Substantia nigra (tissue), 51 donors: ENCODE measurements at places on chromosomes 5 and 9.

DNA sequence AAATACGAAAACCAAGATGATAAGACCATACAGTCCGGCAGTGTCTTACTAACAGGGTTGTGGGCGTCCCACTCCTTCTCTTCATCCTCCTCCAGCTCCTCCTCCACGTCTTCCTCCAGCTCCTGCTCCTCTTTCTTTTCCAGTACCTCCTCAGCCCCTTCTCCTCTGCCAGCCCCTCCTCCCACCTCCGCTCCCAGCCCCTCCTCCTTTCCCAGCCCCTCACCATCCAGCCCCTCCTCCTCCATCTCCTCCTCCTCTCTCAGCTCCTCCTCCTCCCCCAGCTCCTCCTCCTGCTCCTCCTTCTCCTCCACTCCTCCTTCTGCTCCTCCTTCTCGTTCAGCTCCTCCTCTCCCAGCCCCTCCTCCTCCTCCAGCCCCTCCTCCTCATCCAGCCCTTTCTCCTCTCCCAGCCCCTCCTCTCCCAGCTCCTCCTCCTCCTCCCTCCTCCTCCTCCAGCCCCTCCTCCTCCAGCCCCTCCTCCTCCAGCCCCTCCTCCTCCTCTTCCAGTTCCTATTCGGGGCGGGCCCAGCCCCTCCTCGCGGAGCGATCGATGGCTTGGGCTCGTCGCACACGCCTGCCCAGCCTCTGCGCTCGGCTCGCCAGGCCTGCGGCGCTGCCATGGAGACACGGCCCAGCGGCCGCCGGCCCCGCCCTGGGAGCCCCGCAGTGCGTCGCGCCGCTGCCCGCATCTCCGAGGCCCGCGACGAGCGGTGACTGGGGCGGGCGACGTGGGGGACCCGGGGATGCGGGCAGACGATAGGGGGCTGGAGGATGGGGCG, at the start of gene BRD3OS:
Gene BRD3OS, plus strand, starts transcription at position 654 of the 778 bp plus-strand sequence. CDS start 1,267 bp downstream, outside the sequence.
- DNase-seq = peak; percentile 99

GRCh38 chr9:20835377-20836286, 151.6 kb downstream of the FOCAD start:
- no peak for DNase-seq

- DNase-seq = no peak
Observed at GRCh38 chr5:163563112-163563511, 57.7 kb downstream of the MAT2B start.

DNA sequence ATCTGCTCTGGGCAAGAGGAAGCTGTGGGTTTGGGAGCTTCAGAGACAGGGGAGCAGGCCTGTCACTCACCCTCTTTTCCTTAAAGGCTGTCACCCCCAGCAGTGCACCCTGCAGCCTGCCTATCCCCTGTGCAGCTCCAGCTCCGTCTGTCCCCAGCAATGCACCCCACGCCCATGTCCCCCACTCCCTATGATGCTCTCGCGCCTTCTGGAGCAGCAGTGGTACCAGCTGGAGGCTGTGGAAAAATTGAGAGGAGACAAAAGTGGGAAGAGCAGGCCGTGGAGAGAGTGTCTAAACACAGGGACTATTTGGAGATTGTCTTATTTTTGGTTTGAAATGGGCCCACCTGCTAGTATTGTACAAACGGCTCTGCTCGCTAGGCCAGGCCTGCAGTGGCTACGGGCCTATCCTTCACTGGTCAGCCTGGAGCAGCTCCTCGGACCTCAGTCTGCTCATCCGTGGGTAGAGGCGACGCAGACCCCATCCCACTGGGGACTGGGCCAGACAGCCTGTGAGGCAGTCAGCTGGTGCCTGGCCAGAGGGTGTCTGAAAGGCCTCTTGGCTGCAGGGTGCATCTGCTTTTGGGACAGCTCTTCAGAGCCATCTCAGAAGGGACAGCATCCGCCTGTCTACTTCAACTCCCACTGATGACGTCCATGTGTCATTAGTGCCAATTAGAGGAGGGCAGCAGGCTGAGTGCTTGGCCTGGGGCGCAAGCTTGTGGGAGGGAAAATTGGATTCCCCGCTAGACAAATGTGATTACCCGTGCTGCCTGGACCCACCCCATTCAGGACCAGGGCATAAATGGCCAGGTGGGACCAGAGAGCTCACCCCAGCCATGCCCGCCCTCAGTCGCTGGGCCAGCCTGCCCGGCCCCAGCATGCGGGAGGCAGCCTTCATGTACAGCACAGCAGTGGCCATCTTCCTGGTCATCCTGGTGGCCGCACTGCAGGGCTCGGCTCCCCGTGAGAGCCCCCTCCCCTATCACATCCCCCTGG, at the start of gene DBH:
Gene DBH, plus strand, starts transcription at position 831 of the 999 bp plus-strand sequence. Its CDS starts 9 bp downstream, at position 840.
- no peak for DNase-seq

DNA sequence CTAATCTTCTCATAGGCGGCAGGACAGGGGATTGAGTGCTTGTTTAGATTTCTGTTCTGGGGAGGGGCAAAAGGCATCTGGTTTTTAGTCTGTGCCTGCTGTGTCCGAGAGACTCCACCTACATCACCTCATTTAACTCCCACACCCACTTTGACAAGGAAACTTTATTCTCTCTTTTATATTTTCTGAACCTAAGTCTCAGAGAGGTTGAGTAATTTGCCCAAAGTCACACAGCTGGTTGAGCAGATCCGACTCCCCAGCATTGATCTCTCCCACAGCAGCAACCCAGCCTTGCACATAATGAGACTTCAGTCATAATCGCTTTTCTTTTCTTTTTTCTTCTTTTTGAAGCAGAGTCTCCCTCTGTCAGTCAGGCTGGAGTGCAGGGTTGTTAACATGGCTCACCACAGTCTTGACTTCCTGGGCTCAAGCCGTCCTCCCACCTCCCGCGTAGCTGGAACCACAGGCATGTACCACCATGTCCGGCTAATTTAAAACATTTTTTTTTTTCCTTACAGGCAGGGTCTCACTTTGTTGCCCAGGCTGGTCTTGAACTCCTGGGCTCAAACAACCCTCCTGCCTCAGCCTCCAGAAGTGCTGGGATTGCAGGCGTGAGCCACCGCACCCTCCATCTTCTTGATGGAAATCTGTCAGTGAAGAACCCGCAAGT, 36.5 kb upstream of the ANKRD33B start:
- no peak for DNase-seq

DNA sequence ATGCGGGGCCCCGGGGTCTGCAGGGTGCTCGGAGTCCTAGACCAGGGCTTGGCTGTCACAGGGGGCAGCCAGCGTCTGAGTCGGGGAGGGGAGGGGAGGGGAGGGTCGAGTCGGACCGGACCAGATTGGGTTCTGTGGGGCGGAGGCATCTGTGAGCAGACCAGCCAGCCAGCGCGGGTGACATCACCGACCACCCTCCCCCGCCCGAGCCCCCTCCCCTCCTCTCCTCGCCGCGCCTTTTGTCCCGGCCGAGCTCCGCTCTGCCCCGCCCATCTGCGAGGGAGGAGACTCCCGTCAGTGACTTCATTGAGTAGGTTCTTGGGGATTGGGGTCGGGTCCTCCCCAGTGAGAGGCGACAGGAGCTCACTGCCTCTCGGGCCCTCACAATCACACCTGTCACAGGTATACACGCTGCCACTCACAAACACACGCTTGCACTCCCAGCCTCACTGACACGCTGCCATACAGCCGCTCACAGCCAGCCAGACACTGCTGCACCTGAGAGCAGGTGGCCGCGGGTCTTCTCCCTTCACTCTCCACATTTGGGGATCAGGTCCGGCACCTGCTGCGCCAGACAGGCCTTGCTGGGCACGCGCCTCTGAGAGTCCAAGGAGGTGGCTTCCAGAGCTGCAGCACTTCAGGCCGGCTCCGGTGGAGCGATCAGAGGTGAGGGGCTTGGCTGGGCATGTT, 546 bp downstream of the DNAJB5 start:
- peak; percentile 94 for DNase-seq

GRCh38 chr9:38442473-38443096, 18.3 kb upstream of the IGFBPL1 start:
- DNase-seq = no peak

GRCh38 chr5:14723701-14724132, 59.2 kb downstream of the OTULIN start:
- no peak for DNase-seq

GRCh38 chr9:114745108-114745848, 60.6 kb downstream of the TNFSF15 start:
- DNase-seq = no peak

DNA sequence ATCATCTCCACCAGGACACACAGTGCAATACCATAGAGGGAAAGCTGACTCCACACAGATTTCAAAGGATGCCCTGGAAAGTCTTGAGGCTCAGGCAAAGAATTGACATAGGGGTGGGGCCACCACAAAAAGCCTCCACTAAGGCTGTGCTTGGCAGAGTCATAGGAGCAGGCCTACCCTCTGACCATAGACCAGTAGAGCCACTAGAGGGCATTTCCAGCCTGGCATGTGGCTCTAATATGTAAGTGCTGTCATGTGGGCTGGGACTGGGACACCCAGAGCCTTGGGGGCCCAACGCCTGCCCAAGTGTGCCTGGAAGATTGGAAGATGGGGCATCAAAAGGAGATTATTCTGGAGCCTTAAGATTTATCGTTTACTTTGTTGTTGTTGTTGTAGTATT, 726.0 kb downstream of the DNAH5 start:
- DNase-seq = no peak

- no peak for DNase-seq
Observed at GRCh38 chr5:142915038-142915437, 144.9 kb downstream of the ARHGAP26 start.

DNA sequence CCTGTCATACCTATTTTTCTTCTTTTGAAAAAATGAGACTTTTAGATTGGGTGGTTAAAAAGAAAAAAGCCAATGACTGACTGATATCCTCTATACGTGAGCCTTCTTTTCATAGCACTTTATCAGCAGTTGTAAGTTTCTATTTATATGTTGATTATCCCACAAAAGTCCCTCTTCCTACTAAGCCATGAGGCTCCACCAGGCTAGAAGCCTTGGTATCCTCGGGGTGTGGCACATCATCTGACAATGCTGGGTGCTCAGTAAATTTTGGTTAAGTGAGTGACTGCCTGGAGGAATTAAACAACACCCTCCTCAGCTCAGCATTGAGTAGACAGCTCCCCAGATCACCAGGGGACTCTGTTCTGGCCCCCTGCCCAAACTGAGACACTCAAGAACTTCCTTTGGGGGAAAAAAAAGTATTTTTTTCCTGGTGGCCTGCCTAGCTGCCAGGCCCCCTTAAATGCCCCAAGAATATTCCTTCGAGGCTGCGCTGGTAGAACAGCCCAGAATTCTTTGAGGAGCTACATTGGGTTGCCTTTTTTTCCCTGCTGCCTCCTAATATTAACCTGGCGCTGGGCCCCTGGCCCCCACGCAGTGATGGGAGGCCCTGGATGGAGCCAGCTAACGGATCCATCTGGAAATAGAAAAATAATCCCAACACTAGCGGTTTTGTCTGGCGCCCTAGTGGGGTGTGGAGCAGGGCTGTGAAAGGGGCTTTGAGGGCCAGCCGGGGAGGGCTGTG, 23.4 kb upstream of the COL27A1 start:
- DNase-seq = no peak

DNA sequence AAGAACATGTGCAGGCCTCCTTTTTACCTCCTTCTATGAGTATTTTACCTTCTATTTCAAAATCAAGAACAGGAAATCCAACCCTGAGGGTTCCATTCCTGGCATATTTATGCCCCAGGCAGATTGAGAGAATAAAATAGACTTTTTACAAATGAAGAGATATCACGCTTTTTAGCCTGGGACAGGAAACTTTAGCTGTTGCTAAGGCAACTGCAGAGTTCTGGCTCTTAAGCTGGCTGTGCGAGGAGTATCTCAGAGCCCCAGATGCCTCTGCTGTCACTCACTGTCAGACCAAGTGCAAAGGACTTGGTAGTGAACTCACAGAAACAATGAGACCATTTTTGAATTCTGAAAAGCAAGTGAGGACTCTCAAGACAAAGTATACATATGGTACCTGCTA, 69.5 kb upstream of the HSPB3 start:
- DNase-seq = no peak

GRCh38 chr9:117815315-117815714, 111.1 kb downstream of the TLR4 start:
- DNase-seq = no peak

GRCh38 chr5:139134906-139135305, 63.3 kb downstream of the SIL1 start:
- DNase-seq = no peak

DNA sequence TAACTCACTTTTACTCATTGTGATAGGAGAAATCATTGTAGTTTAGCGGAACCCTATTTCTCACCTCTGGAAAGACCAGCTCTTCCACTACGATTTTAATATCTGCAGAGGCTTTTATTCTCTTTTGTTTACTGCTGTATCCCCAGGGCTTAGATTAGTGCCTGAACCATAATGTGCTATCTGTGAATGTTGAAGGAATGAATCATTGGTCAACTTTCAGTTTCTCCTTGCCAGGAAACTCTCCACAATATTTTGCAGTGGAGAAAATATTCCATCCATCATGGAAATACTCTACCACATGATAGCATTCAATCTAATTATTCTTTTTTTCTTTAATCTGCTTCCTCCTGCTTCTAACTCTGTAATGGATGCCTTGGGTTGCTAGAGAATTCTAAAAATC, 263.5 kb upstream of the PTPRD start:
- no peak for DNase-seq

DNA sequence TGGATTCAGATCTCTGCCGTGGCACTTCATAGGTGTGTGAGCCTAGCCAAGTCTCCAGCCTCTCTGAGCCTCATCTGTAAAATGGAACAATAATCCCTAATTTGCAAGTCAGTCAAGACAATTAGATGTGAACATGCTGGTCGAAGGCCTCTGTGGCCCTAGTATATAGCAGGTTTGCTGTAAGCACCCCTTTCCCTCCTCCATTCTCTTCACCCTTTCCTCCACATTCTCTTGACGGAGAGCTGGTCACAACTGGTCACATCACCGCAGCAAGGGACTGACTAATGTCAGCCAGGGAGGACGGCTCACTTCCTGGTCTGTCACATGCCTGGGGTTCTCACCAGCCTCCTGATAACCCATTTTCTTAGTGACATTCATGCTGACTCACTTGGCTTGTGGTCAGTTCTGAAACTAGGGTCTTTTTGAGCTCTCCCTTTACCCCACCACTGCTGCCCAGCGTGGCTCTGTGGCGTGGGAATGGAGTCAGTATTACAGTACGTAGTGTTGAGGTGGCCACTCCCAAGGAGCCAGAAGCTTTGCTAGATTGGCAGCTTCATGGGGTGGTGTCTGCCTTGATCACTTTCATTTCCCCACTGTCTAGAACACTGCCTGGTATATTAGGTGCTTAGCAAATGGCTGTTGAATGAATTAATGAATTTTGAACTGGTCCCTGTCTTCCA, 47.8 kb downstream of the ERGIC1 start:
- no peak for DNase-seq
